ENCODE measurements at places on chromosomes 5 and 9.

- no peak for DNase-seq
These were observed 35.5 kb downstream of the PDZD2 start for GRCh38 chr5:31674371-31674951.

DNA sequence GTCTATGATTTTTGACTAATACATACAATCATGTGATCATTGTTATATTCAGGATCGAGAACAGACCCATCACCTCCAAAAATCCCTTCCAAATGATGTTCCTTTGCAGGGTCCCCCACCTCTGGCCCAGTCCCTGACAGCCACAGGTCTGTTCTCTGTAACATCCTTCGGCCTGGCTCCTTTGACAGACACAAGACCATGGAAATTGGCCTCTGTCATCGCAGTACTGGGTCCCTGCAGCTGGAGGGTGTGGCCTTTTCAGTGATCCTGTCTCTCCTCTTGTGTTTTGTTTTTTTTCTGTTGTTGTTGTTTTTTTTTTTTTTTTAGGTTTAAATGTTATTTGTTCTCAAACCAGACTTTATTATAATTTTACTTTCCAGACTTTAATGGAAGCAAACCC lies 27.4 kb upstream of the ANKRD33B start:
- DNase-seq, result no peak

GRCh38 chr5:173691931-173692330 lies 75.5 kb upstream of the BOD1 start:
- no peak for DNase-seq

DNA sequence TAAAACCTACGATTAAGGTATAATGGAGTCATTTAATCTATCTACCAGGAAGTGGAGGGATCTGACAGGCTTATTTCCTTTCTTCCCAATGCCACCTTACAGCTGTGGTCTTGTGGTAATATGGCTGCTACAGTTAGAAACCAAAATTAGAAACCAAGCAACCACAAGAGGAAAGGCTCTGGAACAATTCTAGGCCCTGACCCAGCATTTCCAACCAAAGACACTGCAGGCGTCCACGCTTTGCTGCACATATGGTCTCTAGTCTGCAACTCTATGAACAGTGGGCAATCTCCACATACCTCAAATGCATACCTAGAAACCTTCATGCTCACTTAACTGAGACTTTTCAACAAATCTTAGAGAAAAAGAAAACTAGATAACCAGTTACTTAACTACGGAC lies 339.1 kb downstream of the NFIB start:
- DNase-seq, result no peak

DNA sequence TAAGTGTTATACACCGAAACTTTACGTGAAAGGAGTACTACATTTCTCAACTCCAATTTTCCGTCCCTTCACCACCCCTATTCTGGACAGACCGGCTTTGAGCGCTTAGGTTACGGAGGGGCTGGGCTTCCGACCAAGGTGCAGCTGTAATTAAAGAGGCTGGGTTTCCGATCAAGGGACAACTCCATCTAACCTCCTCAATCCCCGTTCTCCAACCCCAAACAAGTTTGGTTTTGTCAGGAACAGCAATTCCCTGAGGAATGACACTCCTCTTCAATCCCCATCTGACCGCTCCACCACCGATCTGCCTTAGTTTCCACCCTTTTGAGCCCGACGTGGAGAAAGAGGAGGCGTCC lies 577 bp downstream of the TUT7 start:
- no peak for DNase-seq
